ENCODE measurements at places on chromosomes 3 and 15.

DNA sequence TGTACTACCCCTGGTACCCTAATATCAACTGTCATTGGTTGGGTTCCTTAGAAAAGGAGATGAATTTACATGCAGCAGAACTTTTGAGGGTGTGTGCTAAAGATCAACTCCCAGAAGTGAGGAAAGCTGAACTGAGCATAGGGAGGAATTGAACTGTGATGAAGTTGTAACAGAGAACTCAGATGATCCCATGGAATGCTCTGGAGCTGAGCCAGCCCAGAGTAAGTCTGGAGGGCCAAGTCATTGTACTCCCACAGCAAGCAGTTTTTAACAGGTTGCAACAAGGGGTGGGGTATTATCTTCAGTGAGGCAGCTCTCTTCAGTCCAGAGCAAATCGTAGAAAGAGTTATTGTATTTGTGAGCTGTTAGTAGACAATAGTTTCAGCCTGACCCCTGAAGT lies 572.3 kb downstream of the PYDC2 start:
- DNase-seq, result no peak

- DNase-seq, result no peak
Measured at GRCh38 chr15:32679298-32679690, 37.8 kb downstream of the SCG5 start.

DNA sequence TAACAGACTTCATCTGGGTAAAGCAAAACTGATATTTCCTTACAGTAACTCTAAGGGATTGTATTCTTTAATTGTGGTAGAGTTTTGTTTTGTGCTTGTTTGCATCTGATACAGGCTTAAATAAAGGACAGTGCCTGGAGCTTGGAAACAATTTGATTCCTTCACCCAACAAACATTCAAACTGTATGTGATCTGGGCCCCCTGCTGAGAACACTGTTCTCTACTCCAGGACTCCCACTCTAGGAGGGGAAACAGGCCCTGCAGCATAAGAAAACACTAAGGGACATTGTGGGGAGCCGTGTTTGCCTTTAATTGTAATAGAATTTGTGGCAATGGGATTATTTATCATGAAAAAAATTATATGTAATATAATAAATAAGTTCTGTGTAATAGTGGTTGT lies 56.9 kb downstream of the CTDSPL start:
- no peak for DNase-seq

- DNase-seq, result no peak
Measured at GRCh38 chr15:48427960-48428547, 96.8 kb downstream of the DUT start.

- DNase-seq, result no peak
Measured at GRCh38 chr15:70060993-70061305, 36.8 kb downstream of the TLE3 start.

DNA sequence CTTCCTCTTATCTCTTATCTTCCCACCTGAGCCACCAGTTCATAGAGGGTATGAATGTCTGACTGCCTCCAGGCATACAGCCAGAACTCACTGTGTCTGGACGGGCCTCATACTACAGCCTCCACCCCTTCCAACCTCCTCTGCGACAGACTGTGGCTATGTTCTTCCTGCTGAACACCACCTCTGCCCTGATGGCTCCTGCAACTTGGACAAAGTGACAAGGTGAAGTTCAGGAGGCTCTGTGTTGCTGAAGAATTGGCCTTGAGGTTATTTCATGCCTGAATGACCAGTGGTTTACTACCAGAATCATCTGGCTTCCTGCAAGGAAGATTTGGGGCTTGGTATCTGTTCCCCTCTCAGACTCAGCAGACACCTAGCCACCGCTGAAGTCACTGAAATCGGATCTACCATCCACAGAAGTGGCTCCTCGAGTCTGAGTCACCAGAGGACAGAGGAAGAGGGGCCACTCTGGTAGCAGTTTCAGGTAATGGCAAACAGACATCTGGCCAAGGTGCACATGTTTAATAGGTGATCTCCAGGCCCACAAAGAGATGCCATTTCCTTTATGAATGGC lies 14.2 kb upstream of the ULK3 start:
- DNase-seq, result no peak

GRCh38 chr3:4223777-4224176 lies 79.4 kb upstream of the SETMAR start:
- no peak for DNase-seq

Measured in central memory CD4-positive, alpha-beta T cell (primary cell).